Activated T-cell treated with anti-CD3 and anti-CD28 coated beads, Interleukin-2, amount 50 U/mL, for 1 hour (primary cell): ENCODE measurements at places on chromosomes 5 and 9.

- DNase-seq, result no peak
Observed at GRCh38 chr9:27800692-27801370, 227.6 kb upstream of the C9orf72 start.

DNA sequence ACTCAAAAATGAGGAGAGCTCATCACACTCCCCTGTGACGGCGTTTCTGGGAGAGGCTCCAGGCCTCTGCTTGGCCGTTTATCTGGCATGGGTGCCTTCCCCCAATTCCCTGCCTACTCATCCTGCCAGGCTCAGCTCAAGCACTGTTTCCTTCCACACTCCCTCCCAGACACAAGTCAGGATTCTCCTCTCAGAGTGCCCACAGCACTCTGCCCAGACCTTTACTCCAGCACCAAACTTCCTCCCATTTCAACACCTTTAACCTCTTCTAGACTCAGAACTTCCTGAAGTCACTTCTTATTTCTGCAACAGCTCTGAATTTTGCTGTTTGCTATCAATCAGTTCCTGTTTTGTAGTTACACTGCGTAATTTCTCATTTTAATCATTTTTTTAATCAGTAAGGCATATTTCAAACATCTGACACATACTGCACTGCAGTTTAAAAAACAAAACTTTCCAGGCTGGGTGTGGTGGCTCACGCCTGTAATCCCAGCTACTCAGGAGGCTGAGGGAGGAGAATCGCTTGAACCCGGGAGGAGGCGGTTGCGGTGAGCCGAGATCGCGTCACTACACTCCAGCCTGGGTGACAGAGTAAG, 16.0 kb downstream of the TRMO start:
- DNase-seq, result peak; percentile 73

DNA sequence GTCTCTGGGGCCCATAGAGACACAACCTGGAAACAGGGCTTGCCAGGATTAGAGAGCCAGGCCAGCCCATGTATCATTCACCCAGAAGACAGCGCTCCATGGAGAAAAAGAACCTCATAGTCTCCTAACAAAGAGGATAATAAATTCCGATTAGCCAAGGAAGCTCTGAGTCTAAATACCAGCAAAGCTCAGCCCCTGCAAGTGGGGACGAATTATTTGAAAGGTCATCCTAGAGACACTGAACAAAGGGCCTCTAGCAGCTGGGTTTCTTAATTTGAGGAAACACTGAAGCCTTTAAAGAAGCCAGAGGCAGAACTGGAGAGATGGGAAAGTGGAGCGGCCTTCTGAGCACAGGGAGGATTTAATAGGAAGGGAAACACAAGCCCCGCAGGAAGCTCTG, 287.1 kb upstream of the ZNF462 start:
- DNase-seq, result no peak

GRCh38 chr5:88203981-88204750, 64.5 kb downstream of the TMEM161B start:
- DNase-seq, result no peak

- DNase-seq, result peak; percentile 73
Observed at GRCh38 chr5:463952-464351, 21.0 kb downstream of the EXOC3 start.

DNA sequence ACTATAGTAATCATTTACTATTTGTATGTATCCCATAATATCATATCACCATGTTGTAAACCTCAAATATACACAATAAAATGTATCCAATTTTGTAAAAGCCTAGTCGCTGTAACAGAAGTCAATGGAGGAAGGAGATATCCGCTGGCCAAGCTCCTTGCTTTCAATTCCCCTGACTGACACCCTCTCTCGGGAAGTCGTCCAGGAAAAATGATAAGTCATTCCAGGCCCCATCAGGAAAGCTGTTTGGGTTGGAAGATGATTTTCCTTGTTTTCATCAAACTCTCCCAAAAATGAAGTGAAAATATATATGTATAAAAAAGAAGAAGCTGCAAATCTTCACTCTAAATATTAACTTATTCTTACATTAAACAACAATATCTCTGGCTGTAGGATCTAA, 52.2 kb upstream of the GABRB2 start:
- DNase-seq, result no peak
